CD4-positive, alpha-beta T cell treated with Interleukin-15 for 4 hours (primary cell): ENCODE measurements at places on chromosomes 4 and X.

DNA sequence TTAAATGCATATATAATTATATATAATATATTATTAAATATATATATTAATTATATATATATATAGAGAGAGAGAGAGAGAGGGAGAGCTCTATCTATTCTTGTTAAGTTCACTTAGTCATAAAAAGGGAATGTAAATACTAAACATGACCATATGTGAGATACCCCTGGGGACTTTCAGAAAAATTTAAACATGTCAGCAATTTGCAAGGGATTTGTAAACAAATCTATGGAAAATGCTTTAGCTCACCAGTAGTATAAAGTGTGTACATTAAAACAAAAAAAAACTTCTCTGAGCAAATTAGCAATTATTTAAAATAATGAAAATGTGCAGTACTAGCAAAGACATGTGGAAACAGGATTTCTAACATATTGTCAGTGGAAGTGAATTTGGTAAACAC is 1755.5 kb downstream of the PCDH19 start:
- no peak for DNase-seq

- DNase-seq = no peak
These were observed 154.9 kb downstream of the FRMPD4 start for GRCh38 chrX:12292996-12293765.

DNA sequence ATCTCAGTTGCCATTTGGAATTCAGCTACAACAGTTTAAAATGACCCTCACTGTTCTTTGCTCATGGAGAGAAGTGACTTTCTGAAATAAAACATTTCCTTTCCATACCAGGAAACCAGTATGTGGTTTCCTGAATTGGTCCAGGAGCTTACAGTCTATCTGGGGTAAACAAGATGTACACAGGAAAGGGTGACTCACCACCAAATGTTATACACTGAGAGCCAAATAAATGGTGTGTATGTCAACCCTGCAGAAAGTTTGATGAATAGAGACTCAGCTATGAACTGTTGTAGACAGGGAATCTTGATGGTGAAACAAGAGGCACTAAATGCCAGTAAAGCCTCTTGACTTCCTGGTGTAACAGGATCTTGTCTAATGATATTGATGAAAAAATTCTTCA is 100.4 kb downstream of the HS6ST2 start:
- DNase-seq = no peak

DNA sequence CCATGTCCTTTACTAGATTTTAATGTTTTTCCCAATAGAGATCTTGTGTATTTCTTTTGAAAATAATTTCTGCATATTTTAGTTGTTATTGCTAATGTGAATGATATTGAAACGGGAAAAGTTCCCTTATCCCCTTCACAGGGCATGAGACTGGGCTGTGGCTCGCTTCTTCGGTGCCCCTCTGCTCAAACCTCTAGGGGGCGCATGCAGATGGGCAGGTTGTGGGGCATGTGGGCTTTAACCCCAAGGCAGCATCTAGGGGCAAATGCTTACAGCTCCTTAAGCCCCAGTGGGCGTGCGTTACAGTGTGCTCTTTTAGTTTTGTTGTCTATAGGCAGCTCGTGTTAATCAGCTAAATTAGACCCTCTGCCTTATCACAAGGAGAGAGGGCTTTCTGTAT is 194.7 kb downstream of the OPHN1 start:
- no peak for DNase-seq

DNA sequence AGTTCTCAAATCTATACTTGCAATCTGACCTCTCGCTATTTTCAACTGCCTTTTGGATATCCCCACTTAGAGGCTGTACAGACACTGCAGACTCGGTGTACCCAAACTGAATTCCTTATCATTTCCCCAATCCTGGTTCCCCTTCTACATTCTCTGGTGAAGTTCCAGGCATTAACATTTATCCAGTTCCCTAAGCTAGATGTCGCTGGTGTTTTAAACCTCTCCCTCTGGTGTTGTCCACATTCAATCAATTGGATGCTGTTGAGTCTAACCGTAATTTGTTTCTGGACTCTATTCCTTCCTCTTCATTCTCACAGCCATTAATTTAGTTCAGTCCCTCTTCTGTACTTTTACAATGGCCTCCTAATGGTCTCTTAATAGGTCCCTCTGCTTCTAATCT is 7.2 kb upstream of the STK26 start:
- no peak for DNase-seq

- no peak for DNase-seq
These were observed 33.0 kb downstream of the SGMS2 start for GRCh38 chr4:107857741-107858140.

DNA sequence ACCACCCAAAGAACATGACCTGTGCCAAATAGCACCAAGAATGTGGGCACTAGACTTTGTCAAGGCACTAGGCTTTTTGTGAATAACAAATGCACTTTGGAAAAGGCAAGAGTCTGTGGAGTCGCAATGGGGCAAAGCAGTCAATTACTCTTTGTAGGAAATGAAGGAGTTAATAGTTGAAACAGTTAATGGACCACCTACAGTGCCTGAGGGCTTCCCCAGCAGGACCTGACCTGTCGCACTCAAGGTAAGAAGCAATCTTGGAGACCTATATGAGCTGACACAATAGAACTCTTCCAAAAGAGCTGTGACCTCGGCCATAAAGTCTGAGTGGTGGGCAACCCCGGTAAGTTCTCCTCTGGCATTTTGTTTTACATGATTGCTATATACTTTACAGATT is 49.2 kb upstream of the CAPN6 start:
- no peak for DNase-seq

GRCh38 chrX:18929775-18930174 is 54.1 kb downstream of the PHKA2 start:
- no peak for DNase-seq

GRCh38 chrX:119381349-119381944 is 17.7 kb upstream of the SLC25A43 start:
- DNase-seq = no peak

GRCh38 chr4:6720202-6720699 is 4.3 kb downstream of the BLOC1S4 start:
- DNase-seq = peak; percentile 79

GRCh38 chr4:7564242-7564641 is 129.5 kb upstream of the PSAPL1 start:
- no peak for DNase-seq

GRCh38 chr4:89413518-89413917 is 105.9 kb upstream of the GPRIN3 start:
- no peak for DNase-seq

DNA sequence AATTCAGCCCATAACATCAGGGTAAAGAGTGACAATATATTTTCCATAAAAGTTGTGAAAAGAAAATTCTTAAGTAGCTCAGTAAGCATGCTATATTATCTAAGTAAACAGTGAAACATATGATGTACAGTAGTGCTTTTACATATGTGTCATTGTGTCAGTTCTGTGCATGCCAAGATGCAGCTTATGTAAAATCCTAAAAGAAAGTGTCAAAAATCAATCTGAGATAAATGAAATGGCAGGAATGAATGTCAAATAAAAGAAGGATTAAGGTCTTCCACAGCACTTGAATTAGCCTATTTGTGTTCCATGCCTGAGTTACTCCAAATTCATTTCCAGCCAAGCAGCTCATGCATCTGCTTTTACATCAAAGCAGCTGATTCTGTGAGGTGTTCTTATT is 452.7 kb upstream of the HS3ST1 start:
- no peak for DNase-seq

GRCh38 chr4:107922486-107923473 is 8.6 kb upstream of the CYP2U1 start:
- no peak for DNase-seq

GRCh38 chrX:154051201-154051810 is 31.6 kb upstream of the IRAK1 start:
- DNase-seq = peak; percentile 68

- DNase-seq = no peak
These were observed 59.8 kb downstream of the ANK2 start for GRCh38 chr4:113109106-113109718.

GRCh38 chr4:82733636-82734035 is 65.0 kb downstream of the SCD5 start:
- DNase-seq = no peak

DNA sequence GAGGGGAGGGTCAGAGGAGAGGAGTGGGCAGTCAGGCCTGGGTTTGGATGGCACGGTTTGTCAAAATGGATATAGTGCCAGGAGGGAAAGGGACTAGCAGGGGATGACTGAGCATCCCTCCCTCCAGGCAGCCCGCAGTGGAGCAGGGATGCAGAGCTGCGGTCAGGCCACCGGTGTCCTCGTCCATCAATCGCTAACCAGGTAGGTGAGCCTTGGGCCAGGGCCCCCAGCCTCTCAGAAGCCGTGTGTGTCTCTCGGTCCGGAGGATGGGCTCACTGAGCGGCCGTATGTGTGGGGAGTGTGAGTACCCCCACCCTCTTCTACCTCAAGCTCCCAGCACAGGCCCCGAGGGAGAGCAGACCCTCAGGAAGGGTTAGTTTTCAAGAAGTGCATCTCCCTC is 538 bp upstream of the CYTL1 start:
- no peak for DNase-seq

DNA sequence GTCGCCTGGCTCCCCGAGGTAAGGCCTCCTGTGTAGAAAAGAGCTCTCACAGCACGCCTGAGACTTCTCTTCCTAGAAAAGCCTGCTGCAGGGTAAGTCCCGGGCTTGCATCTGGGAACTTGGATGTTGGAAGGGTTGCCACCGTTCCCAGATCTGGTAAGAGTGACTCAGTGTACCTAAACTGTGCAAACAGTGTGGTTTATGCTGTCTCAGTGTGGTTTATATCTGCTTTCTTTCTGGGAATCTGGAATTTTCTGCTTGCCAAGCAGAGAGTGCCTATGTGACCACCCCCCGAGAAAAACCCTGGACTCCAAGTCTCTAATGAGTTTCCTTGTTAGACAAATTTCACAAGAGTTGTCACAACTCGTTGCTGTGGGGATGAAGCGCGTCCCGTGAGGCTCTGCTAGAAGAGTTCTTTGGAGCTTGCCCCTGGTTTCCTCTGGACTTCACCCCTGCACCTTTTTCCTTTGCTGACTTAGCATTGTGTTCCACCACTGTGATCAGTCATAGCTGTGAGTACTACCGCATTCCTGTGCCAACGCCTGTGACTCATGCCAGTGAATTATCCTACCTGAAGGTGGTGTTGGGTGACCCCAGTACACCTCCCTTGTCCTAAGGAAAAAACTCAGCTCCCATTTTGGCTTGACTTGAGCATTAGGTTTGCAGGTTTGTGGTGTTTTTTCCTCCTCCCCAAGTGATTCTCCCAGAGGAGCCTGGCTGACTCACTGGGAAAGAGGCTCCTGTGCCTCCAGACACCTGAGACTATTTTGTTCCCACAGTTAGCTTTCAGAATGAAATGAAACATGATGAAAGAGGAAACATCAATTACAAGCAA is 14.5 kb downstream of the SLC2A9 start:
- no peak for DNase-seq

GRCh38 chrX:103503853-103504207 is 15.5 kb downstream of the RAB40A start:
- no peak for DNase-seq

DNA sequence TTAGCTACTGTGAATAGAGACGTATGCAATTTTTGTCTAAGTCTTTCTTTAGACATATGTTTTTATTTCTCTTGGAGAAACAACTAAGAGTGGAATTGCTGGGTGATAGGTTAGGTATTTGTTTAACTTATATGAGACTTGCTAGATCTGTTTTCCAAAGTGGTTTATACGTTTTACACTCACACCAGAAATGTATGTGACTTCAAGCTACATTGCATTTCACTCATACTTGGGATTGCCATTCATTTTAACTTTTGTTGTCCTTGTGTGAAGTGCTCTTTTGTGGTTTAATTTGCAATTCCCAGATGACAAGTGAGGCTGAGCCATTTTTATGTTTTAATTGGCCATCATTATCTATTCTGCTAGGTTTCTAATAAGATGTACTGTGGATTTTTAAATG is 817.2 kb downstream of the GLUD2 start:
- DNase-seq = no peak

- DNase-seq = no peak
These were observed 166.4 kb downstream of the TSPAN5 start for GRCh38 chr4:98491899-98492559.

GRCh38 chr4:10761903-10762302 is 77.3 kb upstream of the CLNK start:
- no peak for DNase-seq

- no peak for DNase-seq
These were observed 351.2 kb downstream of the ARHGAP24 start for GRCh38 chr4:85826060-85826678.

DNA sequence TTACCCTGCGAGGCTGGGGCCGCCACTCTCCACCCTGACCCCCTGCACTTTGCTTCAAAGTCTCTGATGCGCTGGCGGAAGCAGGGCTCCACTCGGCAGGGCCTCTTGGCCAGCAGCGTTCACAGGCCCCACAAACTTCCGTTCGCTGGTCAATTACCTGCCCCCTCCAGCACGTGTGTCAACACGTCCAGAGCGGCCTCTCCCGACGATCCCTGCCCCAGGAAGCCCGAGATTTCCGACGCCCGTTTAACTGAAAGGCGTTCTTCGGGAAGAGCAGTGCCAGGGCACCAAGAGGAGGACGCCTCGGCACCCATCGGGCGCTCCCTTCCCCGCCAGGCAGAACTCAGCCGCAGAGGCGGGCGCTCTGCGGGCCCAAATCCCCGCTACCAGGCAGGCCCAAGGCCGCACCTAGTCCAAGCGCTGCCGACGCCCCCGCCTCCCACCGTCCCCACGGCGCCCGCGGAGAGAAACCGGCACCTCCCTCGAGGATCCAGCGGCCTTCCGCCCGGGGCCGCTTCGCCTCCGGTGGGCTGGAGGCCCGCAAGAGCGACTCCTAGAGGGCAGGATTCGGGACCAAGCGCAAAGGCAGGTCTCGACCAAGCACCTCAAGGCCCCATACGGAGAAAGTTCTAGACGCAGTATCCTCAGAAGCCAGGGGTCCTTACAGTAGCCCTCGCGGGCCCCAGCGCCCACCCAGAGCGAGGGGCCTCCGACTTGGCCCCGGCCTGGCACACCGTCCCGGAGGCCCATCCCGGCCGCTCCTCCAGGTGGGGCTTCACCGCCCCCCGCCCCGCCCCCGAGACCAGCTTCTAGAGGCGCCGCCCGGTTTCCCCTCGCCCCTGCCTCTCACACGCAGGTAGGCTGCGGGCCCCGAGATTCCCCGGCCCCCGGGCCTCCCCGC is 586 bp downstream of the BCAP31 start:
- peak; percentile 32 for DNase-seq

- DNase-seq = no peak
These were observed 69.1 kb downstream of the SPIN4 start for GRCh38 chrX:63282077-63282476.

GRCh38 chr4:23697722-23698121 is 192.1 kb downstream of the PPARGC1A start:
- DNase-seq = no peak

DNA sequence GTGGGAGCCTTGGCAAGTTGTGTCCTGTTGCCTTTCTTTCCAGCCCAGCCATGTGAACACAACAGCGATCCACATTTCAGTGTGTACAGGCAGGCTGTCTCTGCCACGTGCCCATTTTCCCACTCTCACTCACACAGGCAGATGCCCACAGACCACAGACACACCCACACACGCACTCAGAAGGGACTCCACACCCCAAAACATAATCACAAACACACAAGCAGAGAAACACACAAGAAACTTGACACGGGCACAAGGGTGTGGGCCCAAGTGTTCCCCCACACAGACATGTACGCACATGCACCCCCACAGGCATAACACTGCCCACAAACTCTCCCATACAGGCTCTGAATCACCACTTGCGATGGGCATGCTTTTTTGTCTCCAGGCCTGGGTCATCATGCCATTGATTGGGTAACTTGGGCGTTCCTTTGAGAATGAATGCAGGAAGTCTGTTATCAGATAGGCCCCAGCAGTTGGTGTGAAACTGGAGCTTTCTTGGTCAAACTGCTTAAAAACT is 84.3 kb downstream of the NBDY start:
- peak; percentile 50 for DNase-seq
